ENCODE measurements at places on chromosomes 2 and 18. TPM values are rescaled to one million over a fixed set of nuclear protein-coding genes. Genes with fewer than 3 reads are reported as not detected.

GRCh38 chr2:167898340-167898739, 349.1 kb downstream of the STK39 start:
- DNase-seq, result no peak
- no peaks in the 10 kb centered on the region for H3K4me1 ChIP-seq
- H3K4me3 ChIP-seq, result no peak overlapping the region
- no peaks in the 10 kb centered on the region for H3K36me3 ChIP-seq
- no peaks in the 10 kb centered on the region for H3K27me3 ChIP-seq

DNA sequence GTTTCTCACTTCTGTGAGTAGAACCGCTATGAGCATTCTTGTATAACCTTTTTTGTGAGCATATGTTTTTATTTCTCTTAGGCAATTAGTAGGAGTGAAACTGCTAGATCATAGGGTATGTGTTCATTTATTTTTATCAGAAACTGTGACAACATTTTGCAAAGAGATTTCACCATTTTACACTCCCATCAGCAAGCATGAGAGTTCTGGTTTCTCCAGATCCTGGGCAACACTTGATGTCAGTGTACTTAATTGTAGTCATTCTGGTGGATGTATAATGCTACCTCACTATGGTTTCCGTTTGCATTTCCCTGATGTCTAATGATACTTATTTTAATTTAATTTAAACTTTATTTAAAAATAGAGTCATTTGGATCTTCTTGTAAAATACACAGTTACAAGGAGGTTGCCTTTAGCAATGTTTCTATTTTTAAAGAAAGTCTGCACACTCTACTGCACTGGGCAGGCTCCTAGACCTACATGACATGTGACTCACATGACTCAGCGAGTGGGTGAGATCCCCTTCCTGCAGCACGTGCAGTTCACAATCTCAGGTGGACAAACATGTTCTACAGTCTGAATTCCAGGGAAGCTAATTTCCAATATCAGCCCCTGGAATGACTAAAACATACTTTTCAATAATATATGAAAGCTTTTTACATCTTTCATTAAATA, 127.0 kb upstream of the BCL2L11 start:
- H3K4me3 ChIP-seq, result no peak overlapping the region
- no peaks in the 10 kb centered on the region for H3K36me3 ChIP-seq
- DNase-seq, result no peak

DNA sequence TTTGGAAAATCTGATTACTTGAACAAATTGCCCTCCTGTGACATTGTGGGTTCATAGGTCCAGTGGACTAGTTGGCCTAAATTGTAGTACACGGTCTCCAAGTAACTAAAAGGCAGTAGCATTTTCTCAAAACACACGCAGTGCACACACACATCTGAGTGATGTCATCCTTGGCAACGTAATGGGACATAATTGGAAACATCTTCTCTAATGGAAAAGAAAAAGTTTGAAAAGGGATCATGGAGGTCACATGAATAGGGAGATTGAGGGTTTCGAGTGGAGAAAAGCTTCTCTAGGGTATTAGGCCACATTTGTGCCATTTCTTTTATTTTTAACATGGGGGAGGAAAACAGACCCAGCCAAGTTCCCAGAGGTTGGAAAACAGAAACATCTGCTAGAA, 93.3 kb downstream of the MAP4K4 start:
- no peaks in the 10 kb centered on the region for H3K36me3 ChIP-seq
- no peaks in the 10 kb centered on the region for H3K4me1 ChIP-seq
- peak overlapping the region; percentile 75 for H3K27ac ChIP-seq
- peak; percentile 56 for DNase-seq
- H3K4me3 ChIP-seq, result no peak overlapping the region

GRCh38 chr2:189142893-189143759, 36.4 kb downstream of the COL5A2 start:
- H3K4me3 ChIP-seq, result no peak overlapping the region
- H3K4me1 ChIP-seq, result no peaks in the 10 kb centered on the region
- H3K27me3 ChIP-seq, result no peaks in the 10 kb centered on the region

DNA sequence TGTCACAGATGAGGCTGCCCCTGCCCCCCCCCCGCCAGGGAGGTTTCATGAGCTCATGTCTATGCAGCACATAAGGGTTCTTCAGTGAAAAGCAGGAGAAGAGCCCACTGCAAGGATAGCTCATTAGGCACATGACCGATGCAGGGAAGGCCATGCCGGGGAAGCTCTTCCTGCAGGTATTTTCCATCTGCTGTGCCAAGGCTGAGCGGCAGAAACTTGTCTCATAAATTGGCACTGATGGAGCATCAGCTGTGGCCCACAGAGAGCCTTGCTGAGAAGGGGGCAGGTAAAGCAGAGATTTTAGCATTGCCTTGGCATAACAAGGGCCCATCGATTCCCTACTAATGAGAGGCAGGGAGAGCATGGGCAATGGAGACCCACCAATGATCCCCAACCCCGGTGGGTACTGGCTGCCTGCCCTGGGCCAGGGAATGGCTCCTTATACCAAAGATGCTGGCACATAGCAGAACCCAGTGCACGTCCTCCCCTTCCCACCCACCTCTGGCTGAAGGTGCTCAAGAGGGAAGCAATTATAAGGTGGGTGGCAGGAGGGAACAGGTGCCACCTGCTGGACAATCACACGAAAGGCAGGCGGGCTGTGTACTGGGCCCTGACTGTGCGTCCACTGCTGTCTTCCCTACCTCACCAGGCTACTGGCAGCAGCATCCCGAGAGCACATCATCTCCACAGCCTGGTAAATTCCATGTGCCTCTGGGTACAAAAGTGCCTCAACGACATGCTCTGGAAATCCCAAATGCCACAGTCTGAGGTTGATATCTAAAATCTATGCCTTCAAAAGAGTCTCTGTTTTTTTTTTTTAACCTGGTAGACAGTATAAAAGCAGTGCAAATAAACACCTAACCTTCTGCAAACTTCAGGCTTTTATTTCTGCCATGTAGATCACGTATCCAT, 41.4 kb downstream of the STEAP3 start:
- no peak overlapping the region for H3K4me3 ChIP-seq
- H3K27ac ChIP-seq, result no peak overlapping the region
- H3K36me3 ChIP-seq, result no peaks in the 10 kb centered on the region
- no peaks in the 10 kb centered on the region for H3K27me3 ChIP-seq
- DNase-seq, result no peak

LRRC30 gene
- not detected for total RNA-seq

RAB6C gene
- total RNA-seq, result 0.41 TPM

EML6 gene
- 1.6 TPM for total RNA-seq

TPO gene
- total RNA-seq, result not detected

CD8B gene
- 1.0 TPM for total RNA-seq

ANKRD53 gene
- total RNA-seq, result 1.8 TPM
